ENCODE measurements at places on chromosomes 2 and 18. TPM values are rescaled to one million over a fixed set of nuclear protein-coding genes. Genes with fewer than 3 reads are reported as not detected.

DNA sequence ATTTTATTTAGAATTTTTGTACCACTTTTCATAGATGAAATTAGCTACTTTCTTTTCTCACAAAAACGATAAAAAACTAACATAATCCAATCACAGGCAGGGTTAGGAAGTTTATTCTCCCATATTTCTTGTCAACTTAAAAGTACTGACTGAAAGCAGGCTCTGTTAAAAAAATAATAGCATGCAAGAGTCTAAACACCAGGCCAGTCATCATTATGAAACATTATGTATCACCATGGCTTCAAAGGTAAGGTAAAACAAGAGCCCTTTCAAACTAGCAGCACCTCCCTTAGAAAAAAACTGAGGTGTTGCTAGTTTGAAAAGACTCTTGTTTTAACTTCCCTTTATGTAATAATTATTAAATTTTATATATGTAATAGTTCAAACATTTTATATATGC, 848.0 kb downstream of the RNF144A start:
- no peak for DNase-seq

GRCh38 chr18:11004951-11005350, 144.4 kb downstream of the PIEZO2 start:
- DNase-seq: no peak

DNA sequence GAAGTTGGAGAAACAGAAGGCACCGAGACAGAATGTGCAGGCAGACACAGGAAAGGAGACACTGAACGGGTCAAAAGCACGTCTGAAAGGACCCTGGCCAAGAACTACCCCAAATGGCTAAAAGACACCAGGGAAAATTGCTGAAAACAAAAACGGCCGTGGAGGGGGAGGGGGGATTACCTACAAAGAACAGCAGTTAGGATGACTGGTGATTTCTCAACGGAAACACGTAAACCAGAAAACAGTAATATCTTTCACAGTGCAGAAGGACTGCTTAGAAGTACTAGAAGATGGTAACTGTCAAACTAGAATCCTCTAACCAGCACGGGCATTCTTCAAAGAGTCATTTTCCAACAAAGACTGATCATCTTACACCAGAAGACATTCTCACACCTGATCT, 142.6 kb downstream of the HDAC4 start:
- DNase-seq: no peak

- no peak for DNase-seq
These were observed 248.9 kb downstream of the GLI2 start for GRCh38 chr2:120984452-120985173.

- no peak for DNase-seq
These were observed 86.7 kb upstream of the TMEM18 start for GRCh38 chr2:763766-764525.

DNA sequence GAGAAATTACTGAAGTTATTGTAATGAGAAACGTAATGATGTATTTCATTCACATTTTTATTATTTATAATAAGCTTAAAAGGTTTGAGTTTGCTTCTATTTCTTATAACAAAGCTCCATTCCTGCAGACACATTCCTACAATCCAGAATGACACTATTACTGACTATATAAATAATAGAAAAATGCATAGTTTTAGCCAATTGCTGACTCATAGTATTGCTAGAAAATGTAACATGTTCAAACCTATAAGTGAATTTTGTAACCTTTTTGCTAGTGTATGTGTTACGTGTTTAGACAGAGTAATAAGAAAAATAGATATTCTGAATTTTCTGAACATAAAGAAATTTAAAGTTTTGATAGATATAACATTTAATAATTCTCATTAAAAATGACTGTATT, 9.3 kb upstream of the VWC2L start:
- no peak for DNase-seq

DNA sequence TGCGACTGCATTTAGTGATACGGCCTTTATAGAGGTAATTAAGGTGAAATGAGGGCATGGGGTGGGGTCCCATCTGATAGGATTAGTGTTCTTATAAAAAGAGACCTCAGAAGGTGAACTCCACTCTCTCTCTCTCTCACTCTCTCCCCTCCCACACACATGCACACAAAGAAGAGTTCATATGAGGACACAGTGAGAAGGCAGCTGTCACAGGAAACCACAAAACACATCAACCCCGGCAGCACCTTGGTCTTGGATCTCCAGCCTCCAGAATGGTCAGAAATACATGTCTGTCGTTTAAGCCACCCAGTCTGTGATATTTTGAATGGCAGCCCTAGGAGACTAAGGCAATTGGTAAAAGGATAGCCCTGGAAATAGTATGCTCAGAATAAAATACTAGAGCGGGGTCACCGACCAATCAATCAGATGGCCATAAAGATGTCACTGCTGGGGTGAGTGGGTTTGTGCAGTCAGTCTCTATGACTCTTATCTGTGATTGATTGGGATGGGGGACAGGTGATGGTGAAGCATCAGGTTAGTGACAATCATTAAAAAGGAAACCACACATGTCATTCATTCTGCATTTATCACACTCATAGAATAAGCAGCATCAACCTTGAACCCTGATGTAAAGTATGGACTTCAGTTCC, 118.9 kb upstream of the POU3F3 start:
- DNase-seq: no peak

- DNase-seq: no peak
These were observed 149.0 kb downstream of the MBP start for GRCh38 chr18:76983613-76984051.

DNA sequence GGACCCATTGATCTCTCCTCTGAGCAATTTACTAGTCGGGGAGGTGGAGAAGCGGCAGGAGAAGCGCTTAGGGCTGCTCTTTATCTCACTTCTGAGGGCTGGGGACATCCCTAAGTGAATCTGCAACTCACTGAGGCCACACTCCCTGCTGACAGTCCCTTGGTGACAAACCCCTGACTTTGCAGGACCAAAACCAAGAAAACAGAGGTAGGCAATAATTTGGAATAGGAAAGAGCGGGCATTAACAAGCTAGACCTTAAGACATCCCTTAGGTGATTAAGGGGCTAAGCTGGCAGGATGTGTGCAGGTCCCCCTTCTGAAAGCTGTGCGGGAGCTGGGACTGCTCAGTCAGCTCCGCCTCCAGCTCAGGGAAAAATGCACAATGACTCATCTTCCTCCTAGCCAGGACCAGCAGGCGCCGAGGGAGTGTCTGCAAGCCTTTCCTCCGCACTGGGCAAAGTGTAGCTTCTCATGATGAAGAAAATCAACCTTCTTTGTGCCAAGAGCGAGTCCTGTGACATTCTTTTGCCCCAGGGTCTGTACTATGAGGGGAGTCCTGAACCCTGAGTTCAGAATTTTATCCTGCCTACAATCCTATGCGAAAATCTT, 63.3 kb downstream of the BOD1L2 start:
- DNase-seq: no peak

GRCh38 chr2:223941579-223942277, 3.4 kb downstream of the WDFY1 start:
- no peak for DNase-seq

DNA sequence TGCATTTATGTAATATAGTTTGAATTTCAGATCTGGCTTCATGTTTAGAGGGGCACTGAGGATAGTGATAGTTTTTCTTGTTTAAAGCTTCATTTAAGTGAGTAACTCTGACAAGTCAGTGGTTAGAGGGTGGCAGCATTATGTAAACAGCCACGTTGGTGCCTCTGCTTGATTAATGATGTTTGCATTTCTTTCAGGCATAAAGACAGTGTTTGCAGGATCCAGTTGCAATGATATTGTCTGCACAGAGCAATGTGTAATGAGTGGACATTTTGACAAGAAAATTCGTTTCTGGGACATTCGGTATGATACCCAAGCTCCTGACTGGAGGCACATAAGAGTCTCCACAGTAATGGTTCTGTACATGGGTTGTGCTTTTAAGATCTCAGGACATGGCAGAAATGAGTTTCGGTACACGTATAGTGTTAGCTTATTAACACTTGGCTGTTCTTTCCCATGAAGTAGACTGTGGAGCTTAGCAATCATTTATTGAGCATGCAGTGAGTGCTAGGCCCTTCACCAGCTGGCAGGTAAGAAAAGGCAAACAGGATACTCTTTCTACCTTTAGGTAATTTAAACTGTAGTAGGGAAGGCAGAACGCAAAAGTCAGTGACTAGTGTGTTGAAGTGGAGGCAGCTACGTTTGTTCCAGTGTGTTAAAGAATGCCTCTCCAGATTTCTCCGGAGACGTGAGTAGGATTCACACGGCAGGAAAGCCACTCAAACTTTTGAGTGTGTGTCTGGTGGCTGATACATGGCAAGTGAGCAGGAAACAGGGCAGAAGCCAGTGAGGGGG, 17.4 kb upstream of the SAG start:
- DNase-seq: no peak

- no peak for DNase-seq
These were observed 9.8 kb downstream of the AFTPH start for GRCh38 chr2:64533882-64534281.

GRCh38 chr2:61419570-61419969, 51.3 kb downstream of the USP34 start:
- no peak for DNase-seq

- no peak for DNase-seq
These were observed 23.0 kb downstream of the TCF7L1 start for GRCh38 chr2:85156153-85156552.

DNA sequence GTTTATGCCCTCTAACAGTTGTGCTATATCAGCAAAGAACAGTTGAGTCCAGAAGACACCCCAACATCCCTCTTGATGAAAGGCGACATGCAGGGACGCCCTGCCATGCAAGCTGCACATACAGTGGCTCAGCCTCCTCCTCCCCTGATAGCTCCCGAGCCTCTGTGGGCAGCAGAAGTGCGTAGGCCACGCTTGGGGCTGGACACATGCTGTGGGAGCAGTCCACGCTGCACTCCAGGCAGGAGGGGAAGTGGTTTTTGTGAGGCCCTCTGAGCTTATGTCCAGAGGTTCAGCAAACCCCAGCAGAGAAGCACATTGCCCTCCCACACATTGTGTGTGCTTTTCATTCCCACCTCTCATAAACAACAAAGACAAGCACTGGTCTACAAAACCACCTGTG, 162.1 kb downstream of the SEPTIN10 start:
- no peak for DNase-seq

DNA sequence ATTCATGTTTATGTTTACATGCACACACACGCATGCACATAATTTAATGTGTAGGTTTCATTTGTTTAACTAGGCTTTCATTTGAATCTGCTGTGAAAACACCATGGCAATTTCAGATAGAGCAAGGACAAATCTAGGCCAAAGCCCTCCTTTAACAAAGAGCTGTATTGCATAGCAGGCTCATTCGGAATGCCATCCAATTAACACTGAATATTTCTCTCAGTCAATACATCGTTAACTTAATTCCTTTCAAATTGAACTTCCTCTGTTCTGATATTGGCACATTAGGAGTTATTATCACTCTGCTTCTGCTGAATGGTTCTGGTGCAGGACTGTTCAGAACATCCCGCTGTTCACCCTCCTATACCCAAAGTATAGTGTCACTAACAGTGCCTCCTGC, 435.1 kb upstream of the CDH20 start:
- no peak for DNase-seq

DNA sequence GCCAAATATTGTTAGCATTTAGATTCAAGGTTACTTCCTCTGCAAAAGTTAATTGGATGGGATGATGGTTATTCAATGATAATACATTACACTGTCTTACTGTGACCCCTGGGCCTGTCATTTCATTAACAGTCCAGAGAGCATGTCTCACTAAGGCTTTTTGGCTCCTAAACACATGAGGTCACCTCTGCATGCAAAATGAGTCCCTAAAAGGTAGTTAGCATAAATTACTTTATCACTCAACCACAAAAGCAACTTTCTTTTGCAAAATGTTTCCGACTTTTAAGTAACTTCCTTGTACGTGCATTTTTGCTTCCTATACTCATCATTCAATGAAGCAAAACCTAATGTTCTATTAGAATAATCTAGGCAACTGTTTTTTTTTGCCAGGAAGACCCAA, 16.8 kb upstream of the AGFG1 start:
- no peak for DNase-seq

GRCh38 chr2:198715302-198715835, 742.4 kb downstream of the SATB2 start:
- no peak for DNase-seq

- DNase-seq: no peak
These were observed 15.4 kb upstream of the DYNC1I2 start for GRCh38 chr2:171671867-171672266.

GRCh38 chr2:210503001-210503623, 26.6 kb upstream of the LANCL1 start:
- no peak for DNase-seq

GRCh38 chr18:35005963-35006577, 35.1 kb upstream of the MAPRE2 start:
- DNase-seq: no peak

DNA sequence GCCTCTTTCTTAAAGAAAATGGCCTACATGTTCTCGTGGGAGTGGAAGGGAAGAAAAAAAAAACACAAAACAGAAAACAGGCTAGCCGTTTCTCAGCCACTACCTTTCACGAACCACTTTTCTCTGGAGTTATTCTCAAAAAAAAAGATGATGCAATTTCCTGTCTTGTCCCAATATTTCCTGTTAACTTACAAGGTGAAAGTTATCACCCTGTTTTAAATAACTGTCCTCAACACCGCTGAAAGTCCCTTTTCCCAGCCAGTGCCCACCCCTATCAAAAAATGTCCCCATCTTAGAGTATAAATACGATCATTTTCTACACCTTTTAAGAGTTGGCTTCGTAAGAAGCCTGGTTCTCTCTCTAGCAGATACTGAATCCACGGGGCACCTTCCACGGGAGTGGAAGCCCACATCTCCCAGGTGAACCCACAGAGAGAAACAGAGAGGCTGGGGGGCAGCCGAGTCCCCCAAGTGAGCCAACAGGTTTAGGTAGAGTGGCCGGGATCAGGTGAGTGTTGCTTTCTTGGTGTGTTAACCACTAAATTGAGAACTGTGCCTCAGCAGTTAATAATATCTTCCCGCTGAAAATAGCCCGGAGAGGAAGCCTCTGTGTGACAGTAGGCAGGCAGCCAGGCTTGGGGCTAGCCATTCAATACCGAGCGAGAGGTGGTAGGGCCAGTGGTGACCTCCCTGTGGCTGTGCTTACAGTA, 15.9 kb downstream of the SMAD7 start:
- no peak for DNase-seq

- DNase-seq: no peak
These were observed 5.7 kb downstream of the STAT1 start for GRCh38 chr2:191008286-191008685.

- no peak for DNase-seq
These were observed 190.7 kb upstream of the RBBP8 start for GRCh38 chr18:22742409-22742808.

GRCh38 chr2:144670080-144670479, 150.2 kb upstream of the ZEB2 start:
- no peak for DNase-seq

GRCh38 chr2:236819275-236820002, 249.8 kb downstream of the ACKR3 start:
- no peak for DNase-seq

The DNPEP gene
- total RNA-seq: 108 TPM

The PLGLB2 gene
- total RNA-seq: 0.92 TPM

The SLC8A1 gene
- total RNA-seq: not detected

The DNAJC10 gene
- 27.5 TPM for total RNA-seq

The IER3IP1 gene
- 2.8 TPM for total RNA-seq

The ZC3H6 gene
- 13.7 TPM for total RNA-seq

The FEV gene
- not detected for total RNA-seq

The OR6B2 gene
- not detected for total RNA-seq

The MTX2 gene
- 4.5 TPM for total RNA-seq

The SPEG gene
- total RNA-seq: 18.1 TPM

The CAVIN2 gene
- total RNA-seq: not detected

The GRB14 gene
- not detected for total RNA-seq

The NEU4 gene
- 3.0 TPM for total RNA-seq

The COL4A4 gene
- not detected for total RNA-seq

The MTLN gene
- 15.7 TPM for total RNA-seq

The UBR3 gene
- total RNA-seq: 24.4 TPM

The LYPD1 gene
- total RNA-seq: not detected

The GPR55 gene
- 3.4 TPM for total RNA-seq

The NTSR2 gene
- total RNA-seq: not detected

The EMX1 gene
- not detected for total RNA-seq

All from CD8-positive, alpha-beta T cell (primary cell).